ENCODE measurements at places on chromosomes 3 and 15. TPM values are rescaled to one million over a fixed set of nuclear protein-coding genes. Genes with fewer than 3 reads are reported as not detected.

Gene FAM174B
- polyA plus RNA-seq = 2.1 TPM

Gene ZNF660
- 2.8 TPM for polyA plus RNA-seq

Gene FSTL1
- polyA plus RNA-seq = 1,300 TPM

Gene PRR23C
- not detected for polyA plus RNA-seq

Gene PRSS50
- polyA plus RNA-seq = not detected

- no peak for DNase-seq
Measured at GRCh38 chr15:74789171-74789631, 7.3 kb downstream of the CSK start.

- no peak for DNase-seq
Measured at GRCh38 chr15:68795298-68795848, 25.3 kb downstream of the ANP32A start.

DNA sequence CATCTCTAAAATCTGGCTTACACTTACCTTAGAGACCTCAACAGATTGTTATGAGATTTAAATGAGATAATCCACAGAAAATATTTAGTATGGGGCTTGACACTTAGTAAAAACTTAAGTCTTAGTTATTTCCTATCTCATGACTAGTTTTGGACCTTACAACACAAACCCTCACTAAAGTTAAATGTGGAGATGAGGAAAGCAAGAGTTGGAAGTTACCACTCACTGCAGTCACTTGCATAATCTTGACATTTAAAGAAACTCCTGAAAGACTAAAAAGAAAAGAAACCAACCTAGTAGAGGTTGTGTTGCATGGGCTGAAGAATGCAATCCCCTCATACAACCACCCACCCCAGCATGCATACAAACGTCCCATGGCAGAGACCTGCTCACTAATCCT, 40.1 kb downstream of the ITGB5 start:
- no peak for DNase-seq

DNA sequence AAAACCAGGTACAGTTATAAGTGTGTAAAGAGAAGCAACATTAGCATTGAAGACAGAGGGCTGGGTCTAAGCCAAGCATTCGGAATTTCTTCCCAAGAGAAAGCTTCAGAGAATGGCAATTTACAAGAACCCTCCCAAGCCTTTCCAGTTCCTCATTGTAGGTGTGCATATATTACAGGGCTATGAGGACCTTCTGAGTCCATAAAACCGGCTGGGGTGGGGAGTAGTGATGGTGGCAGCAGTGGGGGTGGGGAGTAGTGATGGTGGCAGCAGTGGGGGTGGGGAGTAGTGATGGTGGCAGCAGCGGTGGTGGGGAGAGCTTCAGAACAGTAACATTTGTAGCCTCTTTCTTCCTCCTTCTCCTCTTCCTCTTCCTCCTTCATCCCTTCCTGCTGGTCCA, 368.7 kb upstream of the UMPS start:
- DNase-seq = no peak

Data from AG04450 (cell line).